ENCODE measurements at places on chromosomes 12 and 14. TPM values are rescaled to one million over a fixed set of nuclear protein-coding genes. Genes with fewer than 3 reads are reported as not detected.

The MIS18BP1 gene
- 24.4 TPM for polyA plus RNA-seq

The GPR137C gene
- 0.70 TPM for polyA plus RNA-seq

The EFS gene
- 4.2 TPM for polyA plus RNA-seq

The AGAP2 gene
- not detected for polyA plus RNA-seq

GRCh38 chr14:74852922-74853530 lies 22.9 kb downstream of the PROX2 start:
- DNase-seq = peak; percentile 82

GRCh38 chr12:121472150-121472905 lies 72.4 kb downstream of the RNF34 start:
- no peak for DNase-seq

- DNase-seq = no peak
Observed at GRCh38 chr14:55874785-55875184, 243.4 kb upstream of the PELI2 start.

DNA sequence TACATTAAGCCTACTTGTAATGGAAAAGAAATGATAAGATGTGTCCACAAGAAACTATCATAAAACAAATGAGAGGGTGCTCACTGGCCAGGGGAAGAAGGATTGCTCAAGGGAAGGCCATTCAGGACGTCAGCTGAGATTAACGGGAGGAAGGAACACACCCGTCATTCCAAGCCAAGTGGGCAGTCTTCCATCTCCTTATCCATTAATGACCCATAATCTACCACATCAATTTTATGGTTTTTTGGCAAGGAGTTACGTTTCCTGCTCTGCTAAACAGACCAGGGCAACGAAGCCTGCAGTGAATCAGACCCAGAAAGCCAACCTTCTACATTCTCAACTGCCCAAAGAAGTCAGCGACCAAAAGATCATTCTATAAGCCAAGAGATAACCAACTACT lies 25.1 kb downstream of the PRKAB1 start:
- DNase-seq = peak; percentile 86

GRCh38 chr14:56241461-56241860 lies 123.2 kb downstream of the PELI2 start:
- peak; percentile 44 for DNase-seq
